ENCODE measurements at places on chromosomes 6 and 20.

- DNase-seq: no peak
Measured at GRCh38 chr6:23003671-23004467, 434.5 kb downstream of the HDGFL1 start.

DNA sequence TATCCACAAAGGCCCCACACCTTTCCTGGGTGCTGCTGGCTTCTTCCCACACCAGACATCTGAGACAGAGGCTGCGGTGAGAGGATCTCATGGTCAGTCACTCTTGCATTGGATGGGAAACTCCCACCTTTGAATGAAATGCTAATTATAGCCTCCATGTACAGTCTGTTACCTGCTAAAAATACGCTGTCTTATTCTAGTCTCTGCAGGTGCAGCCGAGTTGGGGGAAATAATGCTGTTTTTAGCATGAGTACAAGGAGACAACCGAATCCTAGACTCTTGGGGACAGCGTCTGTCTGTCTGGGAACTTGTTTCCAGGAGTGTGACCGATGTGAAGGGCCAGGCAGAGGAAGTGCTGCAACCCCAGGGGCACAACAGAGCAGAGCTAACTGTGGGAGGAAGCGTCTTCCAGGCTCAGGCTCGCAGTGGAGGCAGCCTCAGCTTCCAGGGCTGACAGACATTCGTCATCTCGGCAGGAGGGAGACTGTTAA is 286.2 kb downstream of the PREX1 start:
- DNase-seq: no peak

DNA sequence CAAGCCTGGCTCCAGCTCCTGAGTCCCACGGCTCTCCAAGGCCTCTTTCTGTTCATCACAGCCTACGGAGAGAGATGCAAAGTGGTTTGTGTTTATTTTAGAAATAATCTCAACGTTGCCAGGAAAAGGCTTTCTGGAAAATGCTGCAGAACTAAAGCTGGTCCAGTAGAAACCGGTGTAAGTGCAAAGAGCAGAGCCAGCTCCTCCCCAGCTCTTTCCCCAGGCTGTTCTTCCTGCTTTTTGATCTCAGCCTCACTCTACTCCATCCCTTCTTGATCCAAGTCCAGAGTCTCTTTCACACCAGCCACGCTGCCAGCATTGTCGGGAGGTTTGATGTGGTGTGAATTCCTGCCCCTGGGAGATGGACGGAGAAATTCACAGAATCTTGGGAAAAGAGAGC is 69.8 kb downstream of the TMEM170B start:
- no peak for DNase-seq

GRCh38 chr6:80271074-80271473 is 164.6 kb downstream of the BCKDHB start:
- DNase-seq: no peak

DNA sequence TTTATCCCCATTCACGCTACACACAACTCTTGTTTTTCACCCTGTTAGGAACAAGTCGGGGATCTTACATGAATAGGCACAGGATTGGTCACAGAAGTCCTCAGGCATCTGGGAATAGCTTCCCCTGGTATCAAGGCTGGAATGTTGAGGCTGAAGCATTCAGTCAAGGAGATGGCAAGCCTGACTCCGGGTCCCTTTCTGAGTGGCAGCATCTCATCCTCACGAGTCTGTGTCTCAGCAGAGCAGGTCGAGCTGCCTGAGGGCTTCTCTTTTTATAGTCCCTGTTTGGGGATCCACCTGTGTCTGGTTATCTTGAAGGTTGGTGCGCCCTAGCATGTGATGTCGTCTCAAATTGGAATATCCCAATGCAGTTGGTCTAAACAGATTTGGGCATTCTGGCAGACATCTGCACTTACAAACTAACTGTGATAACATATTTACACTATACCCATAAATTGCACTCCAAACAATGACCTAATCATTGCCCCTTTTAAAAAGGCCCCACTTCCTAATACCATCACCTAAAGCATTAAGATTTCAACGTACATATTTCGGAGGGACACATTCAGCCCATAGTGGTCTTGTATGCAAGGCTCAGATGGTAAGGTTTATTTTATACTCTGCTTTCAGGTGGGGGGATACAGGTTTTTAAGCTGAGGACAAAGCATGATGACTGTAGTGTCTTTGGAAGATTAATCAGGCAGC is 112.7 kb upstream of the CLDN20 start:
- DNase-seq: no peak

DNA sequence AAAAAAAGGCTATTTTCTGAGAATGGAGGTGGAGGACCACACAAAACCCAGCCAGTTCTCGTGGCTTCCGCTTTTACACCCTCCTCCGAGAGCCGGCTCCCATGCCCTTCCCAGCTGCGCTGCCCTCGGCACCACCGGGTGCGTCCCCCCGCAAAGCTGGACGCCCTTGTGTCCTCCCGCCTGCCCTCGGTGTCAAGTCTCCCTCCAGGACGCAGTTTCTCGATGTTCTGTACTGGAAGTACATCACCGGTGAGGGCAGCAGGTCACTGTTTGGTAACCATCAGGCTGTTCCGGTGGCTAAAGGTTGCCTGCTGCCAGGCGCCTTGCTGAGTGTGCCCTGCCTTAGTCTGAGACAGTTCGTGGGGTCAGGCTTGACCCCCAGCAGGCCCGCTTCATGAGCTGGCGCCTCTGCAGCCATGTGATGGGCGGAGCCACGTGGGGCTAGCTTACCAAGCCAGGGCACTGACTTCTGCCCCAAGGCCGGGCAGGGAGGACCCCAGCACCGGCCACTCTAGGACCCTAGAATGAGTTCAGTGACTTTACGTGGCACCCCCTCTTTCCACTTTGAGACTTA is 34.6 kb downstream of the RREB1 start:
- DNase-seq: no peak
